Astrocyte of the spinal cord (primary cell): ENCODE measurements at places on chromosomes 7 and 10.

DNA sequence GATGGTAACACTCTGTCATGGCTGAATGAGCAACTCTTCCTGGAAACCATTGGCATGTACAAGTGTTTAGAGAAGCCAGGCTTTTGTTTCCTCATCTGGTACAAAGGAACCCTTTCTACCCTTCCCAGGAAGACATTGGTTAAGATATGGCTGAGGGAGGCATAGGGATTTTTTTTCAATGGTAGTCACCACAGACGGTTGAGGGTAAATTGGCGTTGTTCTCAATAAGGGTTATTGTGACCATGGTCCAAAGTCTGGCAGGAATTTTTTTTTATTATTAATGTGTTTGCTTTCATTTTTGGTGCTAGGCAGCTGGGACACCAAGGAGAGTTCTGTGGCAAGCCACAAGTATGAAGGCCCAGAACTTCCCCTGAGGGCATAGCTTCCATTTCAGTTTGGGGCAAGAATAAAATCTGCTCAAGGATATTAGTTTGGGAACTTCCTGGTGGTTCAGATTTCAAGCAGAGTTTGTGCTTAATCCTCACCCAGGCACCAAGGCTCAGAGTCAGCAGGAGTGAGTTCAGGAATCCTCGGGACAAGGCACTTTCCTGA is at the start of gene PLEKHS1:
Gene PLEKHS1, plus strand, starts transcription at position 502 of the 552 bp plus-strand sequence. CDS start 3,596 bp downstream, outside the sequence.
- peak; percentile 11 for DNase-seq

DNA sequence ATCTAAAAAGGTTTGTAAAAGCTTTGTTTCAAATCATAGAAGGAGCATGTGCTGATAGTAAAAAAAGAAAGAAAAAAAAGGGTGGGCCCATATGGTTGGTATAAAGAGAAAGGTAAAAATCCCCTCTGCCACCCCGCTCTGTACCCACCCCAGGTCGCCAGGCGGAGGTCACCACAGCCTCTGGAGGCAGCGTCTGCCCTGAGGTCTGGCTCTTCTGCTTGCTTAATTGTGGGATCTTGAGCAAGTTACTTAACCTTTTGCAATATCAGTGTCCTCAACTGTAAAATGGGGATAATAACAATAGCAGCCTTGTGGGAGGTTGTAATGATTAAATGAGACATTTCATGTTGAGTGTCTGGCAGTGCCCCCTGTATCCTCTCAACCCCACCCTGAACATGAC is 10.7 kb upstream of the PCBD1 start:
- no peak for DNase-seq

DNA sequence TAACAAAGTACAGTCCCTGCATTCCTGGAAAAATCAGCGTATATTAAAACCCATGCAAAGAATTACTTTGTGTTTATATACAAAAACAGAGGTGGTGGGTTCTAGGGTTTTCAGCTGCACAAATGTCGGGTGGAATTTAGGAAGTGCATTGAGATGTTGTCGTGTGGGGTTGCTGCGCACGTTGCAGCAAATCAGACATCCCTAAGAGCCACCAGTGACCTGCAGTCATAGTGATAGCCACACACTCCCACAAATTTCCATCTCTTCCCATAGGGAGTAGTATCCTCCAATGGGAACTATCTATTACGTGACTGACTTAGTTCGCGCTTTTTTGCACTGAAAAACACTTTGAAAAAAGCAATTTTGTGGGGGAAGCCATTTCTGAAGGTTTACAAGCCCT is 375.2 kb upstream of the GALNT17 start:
- DNase-seq, result no peak

DNA sequence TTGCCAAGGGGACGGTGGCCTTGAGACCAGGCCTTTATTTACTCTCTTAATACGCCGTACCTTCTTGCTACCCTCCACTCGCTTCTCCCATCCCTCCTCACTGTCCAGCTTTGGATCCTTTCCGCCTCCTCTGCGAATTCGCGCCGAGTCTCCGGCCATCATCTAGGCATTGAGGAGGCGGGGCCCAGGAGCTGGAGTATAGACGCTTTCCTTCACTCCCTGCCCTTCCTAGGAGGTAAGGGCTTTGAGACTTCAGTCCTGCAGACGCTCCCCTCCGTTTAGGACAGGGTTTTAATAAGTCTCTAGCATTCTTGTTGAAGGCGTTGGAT is 538 bp downstream of the TFAM start:
- peak; percentile 27 for DNase-seq

GRCh38 chr7:80934321-80934720 is 15.5 kb upstream of the SEMA3C start:
- no peak for DNase-seq

- DNase-seq, result no peak
Observed at GRCh38 chr7:132910657-132911056, 171.2 kb downstream of the CHCHD3 start.

- no peak for DNase-seq
Observed at GRCh38 chr10:50653758-50654157, 30.0 kb upstream of the SGMS1 start.

DNA sequence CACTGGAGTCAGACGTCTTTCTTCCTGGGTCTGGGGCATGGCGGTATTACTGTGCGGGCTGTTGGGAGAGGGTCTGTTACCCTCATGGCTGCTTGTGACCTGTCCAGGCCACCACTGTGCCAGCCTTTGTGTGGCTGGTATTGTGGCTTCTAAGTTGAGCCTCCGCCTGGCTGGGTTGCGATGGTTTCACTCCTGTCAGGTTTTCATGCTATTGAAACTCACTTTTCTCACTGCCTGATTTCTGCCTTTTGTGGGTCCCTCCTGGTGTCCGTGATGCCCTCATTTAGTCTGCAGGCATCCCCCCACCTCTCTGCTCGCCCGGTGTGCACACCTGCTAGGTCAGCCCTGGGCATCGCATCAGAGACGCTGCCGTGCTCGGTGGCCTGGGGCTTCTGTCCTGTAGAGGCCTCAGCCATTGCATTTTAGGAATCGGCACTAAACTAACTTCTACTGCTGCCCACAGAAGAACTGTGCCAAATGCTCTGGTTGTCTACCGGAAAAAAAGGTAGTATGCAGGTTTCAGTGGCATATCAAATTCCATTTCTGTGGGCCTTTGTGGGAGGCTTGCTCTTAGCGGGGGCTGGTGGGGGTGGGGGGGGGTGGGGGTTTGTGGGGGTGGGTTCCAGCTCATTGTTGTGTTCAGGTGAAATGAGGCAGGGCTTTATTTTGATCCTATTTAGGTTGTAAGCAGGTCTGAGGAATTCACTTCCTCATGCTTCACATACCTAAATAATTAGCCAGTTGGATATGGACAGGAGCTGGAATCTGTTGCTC is 64.3 kb downstream of the MGMT start:
- no peak for DNase-seq

GRCh38 chr7:47548546-47548945 is 33.4 kb downstream of the TNS3 start:
- no peak for DNase-seq

DNA sequence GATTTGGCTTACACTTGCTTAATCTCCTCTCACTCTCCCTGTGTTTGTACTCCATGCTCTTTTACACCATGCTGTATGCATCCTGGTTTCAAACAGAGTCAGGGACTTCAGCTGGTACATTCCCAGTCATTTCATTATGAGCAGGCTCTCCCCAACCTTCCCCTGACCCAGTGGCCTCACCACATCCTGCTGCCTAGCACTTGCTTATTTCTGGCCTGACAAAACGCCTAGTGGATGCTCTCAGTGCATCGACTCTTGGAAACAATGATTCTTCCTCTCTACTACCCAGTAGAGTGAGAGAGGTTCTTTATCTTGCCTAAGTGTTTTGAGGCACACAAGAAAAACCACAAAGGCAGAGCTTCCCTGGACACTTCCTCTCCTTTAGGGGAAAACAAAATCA is 63.4 kb downstream of the CAV1 start:
- peak; percentile 83 for DNase-seq

DNA sequence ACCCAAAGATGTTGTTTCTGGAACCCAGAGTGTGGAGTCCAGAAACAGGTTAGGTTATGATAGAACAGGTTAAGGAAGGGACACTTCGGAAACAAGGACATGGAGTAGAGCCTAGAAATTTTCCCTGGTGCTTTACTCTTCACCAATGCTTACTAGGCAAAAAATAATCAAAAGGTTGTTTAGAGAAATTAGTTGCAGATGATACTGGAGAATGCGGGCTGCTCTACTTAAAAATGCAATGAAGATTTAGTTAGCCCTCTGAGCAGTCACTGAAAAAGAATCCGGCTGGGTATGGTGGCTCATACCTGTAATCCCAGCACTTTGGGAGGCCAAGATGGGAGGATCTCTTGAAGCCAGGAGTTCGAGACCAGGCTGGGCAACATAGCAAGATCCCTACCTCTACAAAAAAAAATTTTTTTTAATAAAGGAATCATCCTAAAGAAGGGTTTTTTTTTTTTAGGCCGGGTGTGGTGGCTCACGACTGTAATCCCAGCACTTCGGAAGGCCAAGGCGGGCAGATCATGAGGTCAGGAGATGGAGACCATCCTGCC is 3.3 kb upstream of the UBE2H start:
- DNase-seq, result no peak

GRCh38 chr10:62907470-62908212 is 91.5 kb upstream of the EGR2 start:
- no peak for DNase-seq

GRCh38 chr7:19091550-19092200 is 25.8 kb downstream of the TWIST1 start:
- no peak for DNase-seq

- no peak for DNase-seq
Observed at GRCh38 chr7:68524126-68524525, 1074.1 kb upstream of the AUTS2 start.

DNA sequence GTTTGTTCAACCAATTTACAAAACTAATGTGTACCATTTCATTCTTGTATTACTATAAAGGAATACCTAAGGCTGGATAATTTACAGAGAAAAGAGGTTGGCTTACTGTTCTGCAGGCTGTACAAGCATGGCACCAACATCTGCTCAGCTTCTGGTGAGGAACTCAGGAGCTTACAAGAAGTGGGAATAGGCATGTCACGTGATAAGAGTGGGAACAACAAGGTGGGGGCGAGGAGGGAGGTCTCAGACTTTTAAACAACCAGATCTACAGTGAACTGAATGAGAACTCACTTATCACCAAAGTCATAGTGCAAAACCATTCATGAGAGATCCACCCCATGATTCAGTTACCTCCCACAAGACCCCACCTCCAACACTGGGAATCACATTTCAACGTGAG is 1178.0 kb downstream of the REEP3 start:
- no peak for DNase-seq

DNA sequence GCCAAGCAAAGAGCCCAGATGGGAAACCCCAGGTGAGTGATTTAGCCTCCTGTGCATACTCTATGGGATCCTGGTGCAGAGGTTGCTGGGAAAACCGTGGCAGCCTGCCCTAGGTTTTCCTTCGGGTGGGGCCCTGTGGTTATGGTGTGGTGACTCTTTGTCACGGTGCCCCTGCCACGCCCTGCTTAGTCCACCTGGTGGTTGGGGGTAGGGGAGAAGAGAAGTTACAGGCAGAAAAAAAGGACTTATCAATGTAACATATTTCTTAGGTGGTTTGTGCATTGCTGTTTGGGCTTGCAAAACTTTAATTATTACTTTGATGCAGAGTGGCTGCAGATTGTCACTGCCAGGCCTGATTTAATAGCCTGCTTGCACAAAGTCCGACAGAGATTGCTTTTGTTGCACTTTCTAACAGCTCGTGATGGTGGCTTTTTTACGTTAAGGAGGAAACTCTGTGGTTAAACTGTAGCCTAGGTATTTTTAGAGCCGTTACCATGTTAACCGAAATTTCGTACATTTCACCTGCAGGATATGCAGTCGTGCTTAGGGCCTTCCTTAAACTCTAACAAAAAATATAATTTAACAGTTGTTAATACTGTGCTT is 197.4 kb downstream of the RNLS start:
- DNase-seq, result no peak

- DNase-seq, result no peak
Observed at GRCh38 chr7:991729-992656, 9.0 kb downstream of the CYP2W1 start.

GRCh38 chr7:147251751-147252325 is 1135.2 kb downstream of the CNTNAP2 start:
- DNase-seq, result no peak

DNA sequence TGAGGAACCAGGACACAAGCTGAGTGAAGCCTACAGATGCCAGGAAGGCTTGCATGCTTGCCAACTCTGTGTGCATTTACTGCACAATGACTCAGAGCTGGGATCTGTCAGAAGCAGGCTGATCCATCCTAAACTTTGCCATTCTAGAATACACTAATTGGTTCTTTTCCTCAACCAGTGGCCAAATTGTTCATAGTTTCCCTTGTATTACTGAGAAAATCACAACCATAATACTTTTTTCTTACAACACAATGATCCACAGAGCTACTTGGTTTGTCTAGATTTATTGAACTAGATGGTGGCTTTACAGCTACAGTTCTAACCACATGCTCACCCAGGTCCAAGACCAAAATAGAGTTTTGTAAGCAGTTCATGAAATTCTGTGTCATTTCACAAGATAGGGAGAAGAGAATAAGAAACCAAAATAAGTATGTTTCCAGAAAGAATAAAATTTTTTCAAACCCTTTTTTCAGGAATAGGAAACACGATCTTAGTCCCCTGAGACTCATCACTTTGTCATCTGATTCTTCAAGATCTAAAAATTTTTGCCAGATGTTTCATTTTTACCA is 21.0 kb upstream of the LRRC17 start:
- DNase-seq, result peak; percentile 94

DNA sequence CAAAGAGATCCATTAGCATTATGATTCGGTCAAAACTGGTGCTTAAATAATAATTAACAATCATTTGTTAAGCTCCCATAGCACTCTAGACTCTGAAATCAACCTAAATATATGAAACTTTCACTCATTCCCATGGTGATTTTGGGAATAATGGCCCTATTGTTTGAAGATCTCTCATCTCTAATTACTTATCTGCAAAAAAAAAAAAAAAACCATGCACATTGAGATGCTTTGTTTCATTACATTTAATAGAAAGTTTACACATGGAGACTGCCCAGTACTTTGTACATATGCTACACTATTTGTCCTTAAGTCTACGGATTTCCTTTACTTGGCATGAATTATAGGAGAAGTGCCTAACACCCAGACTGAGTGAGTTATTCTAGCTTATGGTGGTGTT is 280.6 kb upstream of the MEOX2 start:
- DNase-seq, result no peak

DNA sequence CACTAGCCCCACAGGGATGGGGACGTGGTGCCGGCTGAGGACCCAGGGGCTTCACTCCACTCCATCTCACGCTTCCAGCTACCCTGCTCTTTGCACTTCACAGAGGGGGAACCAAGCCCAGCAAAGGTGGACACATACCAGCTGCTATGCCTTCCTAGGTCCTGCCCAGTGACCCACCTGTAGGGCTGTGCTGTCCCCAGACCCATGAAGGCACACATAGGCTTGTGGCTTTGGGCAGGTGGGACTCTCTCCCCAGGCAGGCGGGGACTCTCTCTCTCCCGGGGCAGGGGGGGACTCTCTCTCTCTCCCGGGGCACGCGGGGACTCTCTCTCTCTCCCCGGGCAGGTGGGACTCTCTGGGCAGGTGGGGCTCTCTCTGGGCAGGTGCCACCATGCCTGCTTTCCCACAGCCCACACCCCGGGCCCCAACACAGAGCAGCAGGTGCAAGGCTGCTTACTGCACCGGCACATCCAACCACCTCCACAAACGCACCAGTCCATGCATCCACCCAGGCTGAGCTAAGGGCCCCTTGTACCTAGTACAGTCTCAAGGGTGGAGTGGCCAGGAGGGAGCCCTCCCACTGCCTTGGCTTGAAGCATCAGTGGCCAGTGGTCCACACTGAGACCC is 13.8 kb upstream of the GPR146 start:
- DNase-seq, result no peak
